ENCODE measurements at places on chromosomes 12 and 14. TPM values are rescaled to one million over a fixed set of nuclear protein-coding genes. Genes with fewer than 3 reads are reported as not detected.

TAC3 gene
- total RNA-seq = not detected

CAND1 gene
- 155 TPM for total RNA-seq

ASIC1 gene
- 0.66 TPM for total RNA-seq

RASSF8 gene
- total RNA-seq = 118 TPM

LTB4R gene
- 1.5 TPM for total RNA-seq

DNM1L gene
- total RNA-seq = 89.6 TPM

HIGD1C gene
- not detected for total RNA-seq

RAPGEF3 gene
- total RNA-seq = 6.1 TPM

KCNH5 gene
- total RNA-seq = 0.12 TPM

ST8SIA1 gene
- 0.37 TPM for total RNA-seq

WSCD2 gene
- not detected for total RNA-seq

KRT2 gene
- total RNA-seq = not detected

LHX5 gene
- total RNA-seq = not detected

TOMM20L gene
- not detected for total RNA-seq

KCNC2 gene
- 0.50 TPM for total RNA-seq

TRPV4 gene
- 2.2 TPM for total RNA-seq

KLHDC2 gene
- total RNA-seq = 78.0 TPM

ERBB3 gene
- 0.11 TPM for total RNA-seq

PPP1R36 gene
- total RNA-seq = 0.25 TPM

RAB15 gene
- total RNA-seq = 2.7 TPM

TAS2R9 gene
- not detected for total RNA-seq

REM2 gene
- total RNA-seq = 0.12 TPM

SLC10A1 gene
- not detected for total RNA-seq

EXOC3L4 gene
- total RNA-seq = 0.50 TPM

UTP20 gene
- total RNA-seq = 28.2 TPM

SMIM41 gene
- total RNA-seq = 0.37 TPM

All from uterine smooth muscle cell (primary cell).